ENCODE measurements at places on chromosomes 7 and 10. TPM values are rescaled to one million over a fixed set of nuclear protein-coding genes. Genes with fewer than 3 reads are reported as not detected.

The POR gene
- total RNA-seq = 67.0 TPM

The CALN1 gene
- not detected for total RNA-seq

The ANKRD1 gene
- total RNA-seq = 178 TPM

The C10orf88 gene
- total RNA-seq = 8.3 TPM

The UPF2 gene
- total RNA-seq = 11.0 TPM

The FOXP2 gene
- total RNA-seq = not detected

The CC2D2B gene
- not detected for total RNA-seq

The CLRN3 gene
- total RNA-seq = not detected

The MRPS16 gene
- 50.2 TPM for total RNA-seq

The SIRT1 gene
- total RNA-seq = 10.1 TPM

Data from cardiac atrium fibroblast (primary cell).